Eye (tissue), 1 donor: ENCODE measurements at places on chromosomes 1 and 21.

DNA sequence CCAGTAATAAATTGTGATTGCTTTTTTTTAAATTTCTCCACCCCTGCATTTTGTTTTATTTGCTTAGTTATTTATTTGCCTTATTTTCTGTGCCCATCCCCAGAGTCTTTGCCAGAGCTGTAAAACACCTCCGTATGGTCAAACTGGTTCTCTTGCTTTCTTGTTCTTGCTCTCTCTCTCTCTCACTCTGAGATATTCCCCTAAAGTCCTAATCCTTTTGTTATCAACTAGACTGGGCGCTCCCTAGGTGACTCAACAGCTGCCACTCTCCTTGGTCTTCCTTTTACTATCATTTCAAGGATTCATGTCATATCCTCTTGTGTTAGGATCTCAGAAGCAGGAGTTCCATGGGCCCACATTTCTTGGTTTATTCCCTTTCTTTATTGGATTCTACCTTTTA lies 160.0 kb downstream of the PRDM2 start:
- no peak for DNase-seq

GRCh38 chr1:215888159-215888558 lies 321.1 kb downstream of the KCTD3 start:
- DNase-seq, result no peak

- DNase-seq, result peak; percentile 10
Observed at GRCh38 chr1:175792136-175792535, 48.7 kb upstream of the TNR start.

- no peak for DNase-seq
Observed at GRCh38 chr1:247747616-247748015, 325 bp downstream of the OR14A2 start.

DNA sequence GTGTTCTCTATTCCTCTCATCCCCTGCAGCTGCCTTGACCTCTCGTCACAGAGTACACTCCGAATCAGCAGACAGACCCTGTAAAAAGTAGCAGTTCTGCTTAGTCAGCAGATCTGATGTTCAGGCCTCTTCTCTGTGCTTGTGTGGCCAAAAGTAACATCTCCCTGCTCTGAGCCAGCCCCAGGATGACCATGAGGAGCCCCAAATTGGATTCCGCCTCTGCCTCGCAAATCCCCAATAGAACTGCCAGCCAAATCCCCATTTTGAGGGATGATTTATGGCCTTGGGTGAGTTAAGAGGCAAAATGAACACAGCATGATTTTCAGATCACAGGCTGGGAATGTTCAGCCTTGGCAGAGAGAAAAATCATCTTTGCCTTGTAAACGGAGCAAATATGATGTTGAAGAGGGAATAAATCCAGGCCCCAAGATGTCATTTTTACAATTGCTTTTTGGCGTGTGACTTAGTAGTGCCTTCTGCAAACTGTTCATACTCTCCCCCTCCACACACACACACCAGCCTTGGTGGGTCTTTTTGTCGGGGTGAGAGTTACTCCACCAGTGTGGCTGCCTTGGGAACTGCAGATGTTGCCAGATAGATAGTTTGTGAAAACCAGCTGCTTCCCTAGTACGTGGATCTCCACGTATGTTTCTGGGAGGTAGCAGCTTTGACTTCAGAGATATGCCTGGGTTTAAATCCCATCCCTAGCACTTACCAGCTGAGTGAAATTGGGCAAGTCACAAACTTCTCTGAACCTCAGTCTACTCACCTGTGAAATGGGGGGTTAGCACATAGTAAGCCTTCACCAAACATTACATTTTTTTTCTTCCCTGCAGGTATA lies 77.8 kb downstream of the MAN1C1 start:
- DNase-seq, result peak; percentile 56

DNA sequence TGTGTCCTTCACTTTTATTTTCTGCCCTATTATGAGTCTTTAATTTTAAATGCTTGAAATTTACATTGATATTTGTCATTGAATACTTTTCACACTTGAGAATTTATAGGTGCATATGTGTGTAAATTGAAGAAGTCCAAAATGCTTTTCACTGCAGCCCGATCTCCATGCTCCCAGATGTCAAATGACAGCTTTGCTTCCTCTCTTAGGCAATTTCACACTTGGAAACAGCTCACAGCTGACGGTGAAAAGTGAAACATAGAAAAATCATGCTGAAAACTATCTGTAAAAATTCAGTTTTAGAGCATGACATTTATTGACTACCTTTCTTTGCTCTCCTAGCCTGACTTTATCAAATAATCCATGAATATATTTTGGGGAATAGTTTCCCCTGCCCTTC lies 196.0 kb downstream of the RPS6KC1 start:
- DNase-seq, result no peak

GRCh38 chr1:93758842-93759515 lies 77.3 kb upstream of the BCAR3 start:
- DNase-seq, result no peak

- DNase-seq, result no peak
Observed at GRCh38 chr1:11862890-11863289, 4.1 kb upstream of the NPPB start.

DNA sequence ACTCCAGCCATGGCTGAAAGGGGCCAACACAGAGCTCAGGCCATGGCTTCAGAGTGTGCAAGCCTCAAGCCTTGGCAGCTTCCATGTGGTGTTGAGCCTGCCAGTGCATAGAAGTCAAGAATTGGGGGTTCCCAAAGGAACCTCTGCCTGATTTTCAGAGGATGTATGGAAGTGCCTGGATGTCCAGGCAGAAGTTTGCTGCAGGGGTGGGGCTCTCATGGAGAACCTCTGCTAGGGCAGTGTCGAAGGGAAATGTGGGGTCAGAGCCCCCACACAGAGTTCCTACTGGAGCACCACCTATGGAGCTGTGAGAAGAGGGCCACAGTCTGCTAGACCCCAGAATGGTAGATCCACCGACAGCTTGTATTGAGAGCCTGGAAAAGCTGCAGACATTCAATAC lies 29.8 kb upstream of the CD55 start:
- no peak for DNase-seq

GRCh38 chr21:39406065-39406464 lies 39.5 kb downstream of the LCA5L start:
- no peak for DNase-seq

DNA sequence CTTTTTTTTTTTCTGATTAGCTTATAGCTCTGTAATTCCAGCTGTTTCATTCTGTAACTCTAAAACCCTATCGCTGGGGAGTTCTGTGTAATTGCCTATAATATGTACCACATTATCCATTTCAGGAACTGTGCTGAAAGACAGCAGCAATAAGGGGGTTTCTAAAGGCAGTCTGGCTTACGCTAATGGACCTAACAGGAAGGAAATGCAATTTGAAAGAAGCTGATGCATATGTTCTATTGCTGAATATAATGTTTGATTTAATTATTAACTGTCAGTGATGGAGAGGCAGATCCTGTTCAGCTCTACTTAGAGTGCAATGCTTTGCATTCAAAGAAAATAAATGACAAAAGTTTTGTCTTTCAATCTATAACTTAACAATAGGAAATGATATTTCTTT lies 209.4 kb upstream of the SNX7 start:
- DNase-seq, result no peak

- no peak for DNase-seq
Observed at GRCh38 chr1:201497935-201498509, 8.9 kb downstream of the CSRP1 start.

DNA sequence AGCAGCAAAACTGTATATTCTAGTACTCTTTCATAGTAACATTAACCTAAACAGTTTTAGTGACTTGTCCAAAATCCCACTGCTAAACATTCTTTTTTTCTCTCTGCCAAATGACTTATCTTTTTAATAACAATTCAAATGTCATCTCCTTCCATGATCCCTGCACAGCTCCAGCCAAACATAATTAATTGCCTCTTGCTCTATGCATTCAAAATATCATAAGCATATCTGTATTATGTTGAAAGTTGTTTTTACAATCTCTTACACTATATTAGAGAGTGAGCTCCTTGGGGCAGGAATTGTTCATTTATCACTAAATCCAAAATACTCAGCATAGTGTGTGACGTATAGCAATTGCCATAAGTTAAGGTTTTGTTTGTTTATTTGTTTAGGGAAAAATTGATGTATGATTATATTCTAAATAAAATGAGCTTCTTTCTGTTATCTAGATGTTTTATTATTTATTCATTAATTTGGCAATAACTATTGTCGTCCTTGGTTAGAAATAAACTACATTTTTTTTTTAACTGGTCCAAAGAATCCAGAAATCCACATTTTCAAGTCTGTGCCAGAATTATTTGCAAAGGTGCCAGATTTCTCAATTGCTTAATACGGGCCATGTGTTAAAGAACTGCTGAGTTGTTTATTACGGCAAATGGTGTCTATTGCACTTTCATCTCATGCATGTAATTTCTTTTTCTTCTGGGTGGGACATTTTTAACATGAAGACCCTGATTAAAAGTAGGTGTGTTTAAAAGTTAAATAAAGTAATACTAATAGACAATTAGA lies 577.2 kb upstream of the ZRANB2 start:
- DNase-seq, result peak; percentile 56

- no peak for DNase-seq
Observed at GRCh38 chr1:205061227-205061626, 18.2 kb downstream of the CNTN2 start.

DNA sequence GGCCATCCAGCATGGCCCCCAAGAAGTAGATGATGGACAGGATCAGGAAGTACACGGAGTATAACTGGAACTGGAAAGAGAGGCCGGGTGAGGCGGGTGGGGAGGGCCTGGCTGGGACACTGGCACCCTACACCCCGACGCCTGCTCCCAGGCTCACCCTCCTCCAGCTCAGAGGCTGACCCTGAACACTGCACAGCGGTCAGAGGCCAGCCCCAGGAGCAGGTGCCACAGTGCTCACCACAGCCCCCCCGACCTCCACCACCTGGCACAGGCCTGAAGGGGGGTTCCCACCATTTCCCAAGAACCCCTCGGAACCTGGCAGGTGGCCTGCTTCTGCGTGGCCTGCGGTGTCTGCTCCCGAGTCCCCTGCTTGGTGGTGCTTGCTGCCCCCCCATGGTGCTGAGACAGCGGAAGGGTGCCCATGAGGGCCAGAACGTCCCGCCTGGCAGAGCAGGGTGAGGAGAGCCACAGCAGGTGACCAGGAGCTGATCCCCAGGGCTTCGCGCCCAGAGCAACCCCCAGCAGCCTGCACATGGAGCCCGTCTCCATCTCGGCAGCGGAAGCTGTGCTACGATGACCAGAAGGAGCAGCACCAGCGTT lies 26.1 kb downstream of the SLC19A1 start:
- DNase-seq, result no peak

GRCh38 chr1:243475966-243476365 lies 220.1 kb downstream of the SDCCAG8 start:
- peak; percentile 85 for DNase-seq

DNA sequence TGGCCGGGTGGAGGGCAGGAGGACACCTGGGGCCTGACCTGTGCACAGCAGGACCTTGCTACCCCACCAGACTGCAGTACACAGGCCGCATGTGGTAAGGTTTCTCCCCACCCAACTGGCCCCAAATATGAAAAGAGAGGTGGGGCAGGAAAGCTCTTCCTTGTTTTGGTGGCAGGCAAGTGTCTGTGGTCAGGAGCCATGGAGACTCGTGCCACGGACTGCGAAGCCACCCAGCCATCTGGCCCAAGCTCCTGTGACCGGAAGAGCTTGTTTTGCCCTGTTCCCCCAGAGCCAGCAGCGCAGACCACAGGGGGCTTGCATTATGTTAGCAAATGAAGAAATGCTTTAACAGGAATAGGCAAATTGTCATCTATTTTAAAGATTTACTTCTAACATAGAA lies 54.9 kb downstream of the OLIG1 start:
- DNase-seq, result no peak

DNA sequence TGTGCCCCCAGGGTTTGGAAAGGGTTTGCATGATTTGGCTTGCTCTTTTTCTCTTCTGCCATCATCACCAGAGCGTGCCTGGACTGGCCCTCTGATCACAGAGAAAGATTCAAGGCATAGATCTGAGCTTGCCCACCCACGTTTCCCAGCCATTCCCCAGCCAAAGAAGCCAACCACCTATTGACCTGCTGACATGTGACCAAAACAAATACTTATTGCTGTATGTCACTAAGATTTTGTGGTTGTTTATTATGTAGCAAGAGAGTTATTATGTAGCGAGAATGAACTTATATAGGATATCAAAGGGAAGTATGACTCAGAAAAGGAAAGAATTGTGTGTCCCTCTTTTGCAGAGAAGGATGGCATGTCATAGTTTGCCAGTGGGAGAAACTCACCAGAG lies 59.9 kb downstream of the UBE2U start:
- DNase-seq, result no peak

GRCh38 chr1:207748737-207749528 lies 2.9 kb upstream of the CD46 start:
- DNase-seq, result no peak

DNA sequence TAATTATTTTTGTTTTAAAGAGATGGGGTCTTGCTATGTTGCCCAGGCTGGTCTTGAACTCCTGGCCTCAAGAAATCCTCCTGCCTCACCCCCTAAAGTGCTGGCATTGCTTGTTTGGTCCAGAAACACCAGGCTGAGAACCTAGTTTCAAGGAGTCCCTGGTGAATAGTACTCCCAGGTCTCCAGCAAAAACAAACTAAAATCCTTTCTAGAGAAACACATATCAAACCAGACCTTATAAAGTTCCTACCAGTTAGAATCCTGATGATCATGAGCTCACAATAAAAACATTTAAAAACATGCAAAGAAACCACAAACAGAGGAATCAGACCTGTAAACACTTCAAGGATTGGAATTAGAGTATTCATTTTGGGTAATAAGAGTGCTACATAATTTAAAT lies 34.4 kb upstream of the PADI1 start:
- no peak for DNase-seq

DNA sequence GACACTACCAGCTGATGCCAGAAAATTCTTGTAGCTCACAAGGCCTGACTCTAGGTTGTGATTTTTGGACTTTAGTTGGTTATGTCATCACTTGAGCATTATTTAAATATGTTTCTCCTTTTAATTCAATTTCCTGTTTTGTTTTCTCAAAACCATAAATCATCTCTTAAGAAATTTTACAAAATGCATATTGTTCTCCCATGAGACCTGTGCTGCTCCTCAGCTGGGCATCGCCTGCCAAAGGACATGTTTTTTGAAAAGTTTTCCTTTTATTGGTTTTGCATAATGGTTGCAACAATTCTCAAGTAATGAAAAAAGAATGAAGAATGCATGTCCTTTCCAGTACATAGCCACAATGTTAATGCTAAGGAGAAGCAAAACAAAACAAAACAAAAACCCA lies 204.7 kb upstream of the LYPLAL1 start:
- no peak for DNase-seq

GRCh38 chr1:231702804-231703203 lies 76.2 kb downstream of the DISC1 start:
- DNase-seq, result no peak

DNA sequence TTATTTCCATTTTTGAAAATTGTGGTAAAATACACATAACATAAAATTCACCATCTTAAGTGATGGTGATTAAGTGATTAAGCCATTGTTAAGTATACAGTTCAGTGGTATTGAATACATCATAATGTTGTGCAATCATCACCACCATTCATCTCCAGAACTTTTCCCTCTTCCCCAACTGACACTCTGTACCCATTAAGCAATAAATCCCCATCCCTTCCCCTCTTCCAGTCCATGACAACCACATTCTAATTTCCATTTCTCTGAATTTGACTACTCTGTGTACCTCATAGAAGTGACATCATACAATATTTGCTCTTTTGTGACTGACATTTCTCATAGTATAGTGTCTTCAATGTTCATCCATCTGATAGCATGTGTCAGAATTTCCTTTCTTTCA lies 124.8 kb downstream of the DISC1 start:
- no peak for DNase-seq
